CD4-positive, alpha-beta T cell treated with Interferon gamma for 1 hour (primary cell): ENCODE measurements at places on chromosomes 12 and 14.

DNA sequence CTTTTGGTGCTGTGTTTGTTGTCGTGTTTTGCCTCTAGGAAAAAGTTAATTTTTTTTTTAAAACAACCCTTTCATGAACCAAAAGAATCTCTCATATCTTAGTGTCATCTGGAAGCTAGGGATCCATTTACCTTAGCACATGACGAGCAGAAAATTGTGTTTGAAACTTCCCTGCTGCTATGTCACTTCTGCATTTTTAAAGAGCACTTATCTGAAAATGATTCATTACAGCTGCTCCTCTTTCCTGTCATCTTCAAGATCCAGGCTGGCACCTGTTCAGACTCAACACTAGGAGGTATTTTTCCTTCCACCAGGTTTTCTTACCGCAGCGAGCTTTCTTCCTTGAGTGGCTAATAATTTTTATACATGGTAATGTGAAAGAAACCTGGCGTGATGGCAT is 67.0 kb downstream of the EML1 start:
- no peak for DNase-seq

DNA sequence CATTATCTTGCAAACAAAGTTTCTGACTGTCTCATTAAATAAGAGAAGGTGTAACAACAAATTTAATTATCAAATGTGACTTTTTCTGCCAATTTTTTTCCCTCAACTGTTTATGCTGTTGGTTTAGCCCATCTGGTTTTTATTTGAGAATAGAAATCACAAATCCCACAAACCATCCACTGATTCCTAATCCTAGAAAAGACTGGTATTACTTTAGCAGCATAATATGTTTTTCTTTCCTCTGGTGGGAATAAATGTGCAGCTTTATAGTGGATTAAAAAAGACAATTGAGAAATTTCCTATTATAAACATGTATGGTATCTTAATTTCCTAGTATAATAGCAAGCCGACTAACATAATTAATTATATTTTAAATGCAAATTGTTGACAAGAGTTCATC is 257.9 kb upstream of the FOXN3 start:
- DNase-seq = no peak

DNA sequence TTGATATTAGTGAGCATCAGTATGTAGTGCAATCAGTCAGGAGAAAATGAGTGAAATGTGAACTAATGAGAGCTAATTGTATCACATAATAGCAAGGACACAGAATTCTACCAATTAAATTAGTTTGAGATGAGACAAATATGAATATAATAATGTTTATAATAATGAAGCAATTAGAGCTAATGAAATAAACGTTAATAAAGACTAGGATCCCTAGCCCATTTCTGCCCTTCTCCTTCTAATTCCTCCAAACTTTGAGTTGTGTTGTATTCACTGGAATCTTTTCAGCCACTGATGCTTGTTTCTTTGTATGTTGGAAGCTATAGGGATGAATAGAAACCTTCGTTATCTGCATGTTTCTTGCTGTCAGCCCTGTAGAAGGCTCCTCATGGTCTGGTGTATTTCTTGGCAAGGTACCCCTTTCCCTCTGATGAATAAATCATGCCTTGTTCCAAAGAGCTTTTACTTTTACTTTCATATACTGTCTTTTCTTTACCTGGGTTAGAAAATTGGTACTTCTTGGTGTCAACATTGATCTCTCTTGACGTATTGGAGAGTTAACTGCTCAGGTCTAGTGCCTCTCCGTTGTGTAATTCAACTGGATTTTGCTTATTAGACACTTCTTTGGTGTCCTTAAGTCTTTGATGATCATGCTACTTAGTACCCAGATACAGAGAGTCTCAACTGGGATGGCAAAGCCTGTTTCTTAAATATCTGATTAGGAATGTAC is 154.8 kb downstream of the PTCSC3 start:
- DNase-seq = no peak

- DNase-seq = peak; percentile 54
These were observed 193.5 kb upstream of the CNOT2 start for GRCh38 chr12:70049596-70050360.

DNA sequence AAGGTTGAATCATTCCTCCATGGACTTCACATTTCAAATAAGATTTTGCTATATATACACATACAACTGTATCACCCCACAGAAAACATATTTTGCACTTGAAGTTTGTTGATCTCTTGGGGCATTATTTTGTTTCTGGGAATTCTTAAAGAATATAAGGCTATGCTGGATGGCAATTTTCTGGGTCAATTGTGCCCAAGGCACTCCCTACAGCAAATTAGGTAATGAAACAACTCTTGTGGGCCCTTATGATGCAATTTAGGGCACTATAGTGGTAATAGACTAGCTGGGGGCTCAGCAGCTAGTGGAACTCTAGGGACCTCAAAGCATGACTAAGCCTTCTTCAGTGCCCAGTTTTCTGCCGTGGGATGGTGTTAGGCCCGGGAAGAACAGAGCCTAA is 444.4 kb downstream of the NRXN3 start:
- DNase-seq = no peak

DNA sequence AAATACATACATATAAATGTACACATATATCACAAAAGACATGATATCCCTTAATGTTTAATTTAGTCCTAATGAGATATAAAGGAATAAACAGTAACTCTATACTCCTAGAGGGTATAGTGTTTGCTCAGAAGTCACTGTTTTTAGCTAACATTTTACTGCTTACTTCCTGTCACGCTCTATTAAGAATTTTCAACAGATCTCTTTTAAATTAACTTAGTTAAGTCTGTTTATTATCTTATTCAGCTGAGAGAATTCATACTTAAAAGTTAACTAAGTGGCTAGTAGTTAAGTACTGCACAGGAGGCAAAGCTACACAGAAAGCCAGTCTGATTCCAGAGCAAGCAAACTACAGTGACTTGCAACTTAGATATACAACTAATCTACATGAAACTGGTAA is 39.9 kb downstream of the GXYLT1 start:
- no peak for DNase-seq

GRCh38 chr12:53252349-53252916 is 15.7 kb upstream of the ESPL1 start:
- no peak for DNase-seq

DNA sequence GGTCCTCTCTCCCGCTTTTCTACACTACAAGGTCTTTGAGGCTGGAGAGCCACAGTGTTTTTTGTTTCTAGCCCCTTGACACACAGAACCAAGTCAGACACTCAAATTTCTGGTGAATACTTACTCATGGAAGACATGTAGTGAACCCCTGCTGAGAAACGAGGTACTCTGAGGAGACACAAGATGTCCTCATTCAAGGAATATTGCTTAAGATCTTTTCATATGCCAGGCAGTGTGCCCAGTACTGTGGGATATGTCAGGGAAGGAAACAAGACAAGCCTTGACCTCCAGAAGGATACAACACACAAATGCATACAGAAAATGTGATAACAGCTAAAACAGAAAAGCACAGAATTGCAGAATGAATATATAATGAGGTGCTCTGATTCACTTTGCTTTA is 75.9 kb downstream of the TMTC1 start:
- DNase-seq = no peak

GRCh38 chr12:46133751-46134150 is 135.1 kb downstream of the SLC38A1 start:
- no peak for DNase-seq

DNA sequence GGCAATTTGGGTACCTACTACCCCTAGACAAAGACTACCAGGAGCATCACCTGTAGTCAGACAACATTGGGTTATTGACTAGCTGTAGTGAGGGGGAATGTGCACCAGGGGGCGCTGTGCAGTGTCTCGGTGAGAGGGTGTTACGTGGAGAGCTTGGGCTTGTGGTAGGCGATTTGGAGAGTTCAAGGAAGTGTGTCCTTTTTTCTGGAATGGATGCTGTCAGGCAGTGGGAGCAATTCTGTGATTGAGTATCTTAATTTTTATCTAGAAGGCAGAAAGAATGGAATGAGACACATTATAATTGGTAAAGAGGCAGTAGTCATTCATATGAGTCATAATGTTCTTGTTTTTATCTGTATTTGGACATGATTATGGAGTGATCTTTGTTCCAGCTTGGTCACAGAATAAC is 187.7 kb downstream of the GALC start:
- no peak for DNase-seq

DNA sequence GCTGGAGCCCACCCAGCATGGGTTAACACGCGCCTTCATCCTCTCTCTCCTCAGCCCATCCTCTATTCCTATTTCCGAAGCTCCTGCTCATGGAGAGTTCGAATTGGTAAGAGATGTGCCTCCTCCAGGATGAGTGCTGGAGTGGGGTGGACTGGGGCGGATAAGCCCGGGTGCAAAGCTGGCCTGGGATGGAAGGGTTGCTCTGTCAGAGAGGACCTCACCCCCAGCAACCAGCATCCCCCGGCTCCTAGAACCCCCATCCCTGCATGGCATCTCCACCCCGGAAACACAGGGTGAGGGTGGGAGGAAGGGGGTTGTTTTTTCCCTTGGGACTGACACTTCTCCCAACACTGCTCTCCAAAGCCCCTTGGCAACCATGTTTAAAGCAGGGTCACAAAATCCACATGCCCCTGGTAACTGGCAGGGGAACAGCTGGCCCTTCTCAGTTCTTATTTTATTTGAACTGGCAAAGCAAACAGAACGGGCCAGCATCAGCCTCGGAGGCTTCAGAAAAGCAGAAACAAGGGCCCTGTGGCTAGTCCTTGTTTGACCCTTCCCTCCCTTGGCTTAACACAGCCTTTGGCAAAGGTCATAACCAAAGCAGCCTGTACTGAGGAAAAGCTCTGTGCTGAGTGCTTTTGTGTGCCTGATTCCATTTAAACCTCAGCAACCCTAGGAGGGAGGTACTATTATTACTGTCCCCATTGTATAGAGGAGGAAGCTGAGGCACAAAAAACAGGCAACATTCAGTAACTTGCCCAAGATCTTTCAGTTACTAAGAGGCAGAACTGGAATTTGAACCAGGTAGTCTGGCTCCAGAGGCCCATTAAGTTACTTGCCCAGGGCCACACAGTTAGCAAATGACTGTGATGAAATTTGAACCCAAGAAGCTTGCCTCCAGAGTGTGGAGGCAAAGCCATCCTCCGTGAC is 4.2 kb downstream of the GSTZ1 start:
- DNase-seq = no peak

- no peak for DNase-seq
These were observed 10.6 kb downstream of the METAP2 start for GRCh38 chr12:95484524-95484923.

GRCh38 chr14:96067985-96068930 is 29.1 kb downstream of the C14orf132 start:
- DNase-seq = no peak
